ENCODE measurements at places on chromosomes 1 and 21.

GRCh38 chr1:53047737-53048736 is 14.0 kb upstream of the PODN start:
- no peak for DNase-seq

DNA sequence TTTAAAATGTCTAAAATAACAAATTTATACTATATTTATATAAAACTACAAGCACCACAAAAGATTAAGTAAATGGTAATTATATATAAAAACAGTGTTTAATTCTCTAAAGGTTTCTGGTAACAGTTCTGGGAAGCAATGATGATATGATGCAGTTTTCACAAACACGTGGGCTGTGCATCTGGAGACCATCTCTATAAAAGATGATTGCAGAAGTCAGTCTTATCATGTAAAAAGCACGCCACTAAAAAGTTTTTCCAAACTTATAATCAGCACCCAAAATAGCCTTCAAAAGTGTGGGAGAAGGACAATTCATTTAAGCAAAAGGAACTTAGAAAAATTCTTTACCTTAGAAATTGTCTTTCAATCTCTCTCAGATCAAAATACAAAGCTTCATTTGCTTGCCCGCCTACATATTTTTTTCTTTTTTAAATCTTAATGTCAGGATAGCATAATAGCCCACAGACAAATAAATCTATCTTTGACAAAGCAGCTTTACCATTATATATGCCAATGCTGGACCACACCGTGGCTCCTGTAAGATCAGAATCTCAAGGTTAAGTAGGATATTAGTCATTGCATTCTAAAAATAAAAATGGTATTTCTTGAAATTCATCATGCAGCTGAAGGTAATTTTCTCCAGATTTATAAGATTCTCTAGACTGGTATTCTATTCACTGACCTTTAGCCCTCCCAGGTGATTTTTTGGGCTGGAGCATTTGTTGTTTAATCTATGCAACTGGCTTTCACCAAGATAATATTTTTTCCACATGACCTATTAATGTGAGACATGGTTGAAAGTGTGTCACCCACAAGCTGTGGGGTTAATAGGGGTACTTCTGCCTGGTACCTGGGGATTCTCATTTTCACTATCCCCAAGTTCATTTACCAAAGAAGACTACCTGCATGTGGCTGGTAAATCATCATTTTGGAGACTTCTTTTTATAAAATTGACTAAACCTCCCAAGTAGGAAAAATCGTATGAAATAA is 189.6 kb upstream of the ST6GALNAC5 start:
- DNase-seq, result no peak

GRCh38 chr1:31715087-31715872 is 11.5 kb upstream of the COL16A1 start:
- no peak for DNase-seq

DNA sequence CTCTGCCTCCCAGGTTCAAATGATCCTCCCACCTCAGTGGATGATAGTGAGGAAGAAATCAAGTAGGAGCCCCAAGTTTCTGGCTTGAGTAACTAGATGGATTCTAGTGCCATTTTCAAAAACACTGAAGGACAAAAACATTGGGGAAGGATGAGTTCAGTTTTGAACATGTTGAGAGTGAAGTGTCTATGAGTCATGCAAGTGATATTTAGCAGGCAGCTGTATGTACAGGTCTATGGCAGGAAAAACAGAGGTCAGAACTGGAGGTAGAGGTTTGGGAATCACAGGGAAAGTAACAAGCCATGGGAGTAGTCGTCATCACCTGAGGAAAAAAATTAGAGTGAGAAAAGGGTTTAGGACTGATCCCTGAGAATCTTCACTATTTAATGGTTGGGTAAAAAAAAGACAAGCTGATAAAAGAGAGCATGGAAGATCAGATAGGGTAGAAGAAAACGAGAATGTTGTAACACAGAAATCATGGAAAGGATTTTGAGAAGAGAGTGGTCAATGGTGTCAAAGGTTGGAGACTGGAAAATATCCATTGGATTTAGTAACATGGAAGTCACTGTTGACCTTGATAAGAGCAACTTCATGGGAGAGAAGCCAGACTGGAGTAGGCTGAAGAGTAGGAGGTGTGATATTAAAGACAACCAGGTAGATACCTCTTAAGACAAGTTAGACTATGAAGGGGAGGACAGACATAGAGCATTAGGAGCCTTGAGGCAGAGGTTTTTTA is 53.1 kb downstream of the DIPK1A start:
- no peak for DNase-seq

DNA sequence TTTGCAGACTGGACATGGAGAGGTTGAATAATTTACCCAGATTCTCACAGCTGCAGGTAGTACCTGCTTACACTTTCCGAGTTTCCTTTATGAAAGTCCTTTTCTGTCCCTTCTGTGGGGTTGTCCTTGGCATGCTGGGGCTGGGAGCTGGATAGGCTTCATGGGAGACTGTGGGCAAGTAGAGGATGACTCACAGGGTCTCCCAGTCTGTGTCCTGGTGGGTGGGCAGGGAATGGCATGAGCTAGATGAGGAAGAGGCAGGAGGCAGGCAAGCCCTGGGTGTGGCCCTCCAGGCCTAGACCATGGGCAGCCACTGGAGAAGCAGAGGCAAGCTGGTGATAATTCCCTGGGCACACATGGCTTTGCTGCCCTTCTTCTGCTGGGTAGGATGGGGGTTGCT is 80.6 kb downstream of the NAV1 start:
- DNase-seq, result no peak

DNA sequence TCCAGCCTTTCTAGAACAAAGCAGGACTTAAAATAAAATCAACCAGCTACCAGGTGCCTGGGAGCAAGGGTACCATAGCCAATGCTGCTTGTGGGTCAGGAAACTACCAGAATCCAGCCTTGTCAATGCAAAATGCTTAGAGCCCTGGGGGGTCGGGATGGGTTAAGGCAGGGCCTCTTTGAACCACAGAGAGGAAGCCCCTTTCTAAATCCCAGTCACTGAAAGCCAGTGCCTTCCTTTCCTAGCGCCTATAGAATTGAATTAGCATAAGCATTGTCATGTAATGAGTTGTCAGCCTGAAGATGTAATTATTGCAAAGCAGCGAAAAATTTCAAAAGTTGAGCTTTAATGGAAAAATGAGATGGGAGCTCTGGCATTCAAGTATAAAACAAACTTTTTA is 176.6 kb upstream of the DAB1 start:
- no peak for DNase-seq

GRCh38 chr1:175881246-175881976 is 138.0 kb upstream of the TNR start:
- DNase-seq, result no peak
